ENCODE measurements at places on chromosomes 11 and 22.

- H3K27ac ChIP-seq = no peak overlapping the region
- H3K36me3 ChIP-seq = no peaks in the 10 kb centered on the region
- peaks cover 14% of the 10 kb centered on the region for H3K27me3 ChIP-seq
- H3K4me3 ChIP-seq = no peak overlapping the region
- DNase-seq = no peak
- H3K4me1 ChIP-seq = peaks cover 1% of the 10 kb centered on the region
These were observed 10.5 kb upstream of the OR2AT4 start for GRCh38 chr11:75107187-75107586.

DNA sequence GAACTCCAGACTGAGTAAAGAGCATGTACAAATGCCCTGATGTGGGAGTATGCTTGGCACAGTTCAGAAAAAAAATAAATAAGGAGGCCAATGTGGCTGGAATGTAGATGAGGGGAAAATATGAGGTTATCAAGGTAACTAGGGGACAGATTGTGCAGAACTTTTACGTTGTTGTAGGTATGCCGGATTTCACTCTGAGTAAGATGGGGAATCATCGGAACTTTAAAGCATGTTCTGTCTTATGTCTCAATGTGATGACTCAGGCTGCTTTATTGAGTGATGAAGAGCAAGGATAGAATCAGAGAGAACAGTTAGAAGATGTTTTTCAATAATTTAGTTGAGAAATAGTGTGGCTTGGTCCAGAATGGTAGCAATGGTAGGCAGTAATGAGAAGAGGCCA, 130.4 kb downstream of the C11orf87 start:
- no peak for DNase-seq
- H3K4me3 ChIP-seq = no peak overlapping the region
- no peaks in the 10 kb centered on the region for H3K27me3 ChIP-seq
- H3K36me3 ChIP-seq = no peaks in the 10 kb centered on the region
- no peak overlapping the region for H3K27ac ChIP-seq

GRCh38 chr22:26953012-26953883, 295.9 kb downstream of the MIAT start:
- peaks cover 40% of the 10 kb centered on the region for H3K27me3 ChIP-seq
- no peak overlapping the region for H3K4me3 ChIP-seq
- no peak for DNase-seq
- no peak overlapping the region for H3K27ac ChIP-seq
- H3K4me1 ChIP-seq = no peaks in the 10 kb centered on the region

DNA sequence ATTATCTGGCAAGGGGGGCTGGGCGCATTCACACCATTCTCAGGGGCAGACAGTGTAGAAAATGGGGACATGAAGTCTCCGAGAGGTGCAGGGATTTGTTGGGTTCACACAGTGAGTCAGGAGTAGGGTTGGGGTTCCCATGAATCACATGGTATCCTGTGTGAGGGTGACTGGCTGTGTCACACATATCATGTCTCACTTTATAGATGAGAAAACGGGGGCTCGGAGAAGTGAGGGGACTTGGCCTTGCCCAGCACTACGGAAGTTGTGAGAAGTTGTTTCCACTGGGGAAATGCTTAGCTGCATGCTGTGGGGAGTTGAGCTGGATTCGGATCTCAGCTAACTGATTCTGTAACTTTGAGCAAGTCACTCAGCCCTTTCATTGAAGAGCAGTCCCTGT, 4.2 kb downstream of the GAL3ST3 start:
- peaks cover 10% of the 10 kb centered on the region for H3K4me1 ChIP-seq
- H3K27ac ChIP-seq = no peak overlapping the region
- no peaks in the 10 kb centered on the region for H3K36me3 ChIP-seq

DNA sequence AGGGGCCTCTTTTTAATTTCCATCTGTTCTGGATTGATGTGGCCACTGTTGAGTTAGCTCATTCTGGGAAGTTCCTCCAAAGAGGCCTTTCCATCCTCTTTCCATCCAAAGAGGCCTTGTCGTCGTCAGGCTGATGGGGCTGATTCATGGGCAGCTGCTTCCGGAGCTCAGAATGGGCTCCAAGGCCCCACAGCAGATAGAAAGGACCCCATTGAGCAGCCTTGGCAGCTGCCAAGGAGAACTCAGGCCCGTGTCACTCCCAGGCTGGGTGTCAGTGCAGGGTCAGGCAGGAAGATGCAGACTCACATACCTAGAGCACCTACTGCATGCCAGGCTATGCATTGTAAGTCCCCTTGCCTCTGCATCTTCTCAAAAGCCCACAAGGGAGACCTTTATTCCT, 524.1 kb downstream of the MIAT start:
- H3K4me1 ChIP-seq = no peaks in the 10 kb centered on the region
- DNase-seq = no peak
- H3K27me3 ChIP-seq = no peaks in the 10 kb centered on the region
- H3K4me3 ChIP-seq = no peak overlapping the region
- no peaks in the 10 kb centered on the region for H3K36me3 ChIP-seq

DNA sequence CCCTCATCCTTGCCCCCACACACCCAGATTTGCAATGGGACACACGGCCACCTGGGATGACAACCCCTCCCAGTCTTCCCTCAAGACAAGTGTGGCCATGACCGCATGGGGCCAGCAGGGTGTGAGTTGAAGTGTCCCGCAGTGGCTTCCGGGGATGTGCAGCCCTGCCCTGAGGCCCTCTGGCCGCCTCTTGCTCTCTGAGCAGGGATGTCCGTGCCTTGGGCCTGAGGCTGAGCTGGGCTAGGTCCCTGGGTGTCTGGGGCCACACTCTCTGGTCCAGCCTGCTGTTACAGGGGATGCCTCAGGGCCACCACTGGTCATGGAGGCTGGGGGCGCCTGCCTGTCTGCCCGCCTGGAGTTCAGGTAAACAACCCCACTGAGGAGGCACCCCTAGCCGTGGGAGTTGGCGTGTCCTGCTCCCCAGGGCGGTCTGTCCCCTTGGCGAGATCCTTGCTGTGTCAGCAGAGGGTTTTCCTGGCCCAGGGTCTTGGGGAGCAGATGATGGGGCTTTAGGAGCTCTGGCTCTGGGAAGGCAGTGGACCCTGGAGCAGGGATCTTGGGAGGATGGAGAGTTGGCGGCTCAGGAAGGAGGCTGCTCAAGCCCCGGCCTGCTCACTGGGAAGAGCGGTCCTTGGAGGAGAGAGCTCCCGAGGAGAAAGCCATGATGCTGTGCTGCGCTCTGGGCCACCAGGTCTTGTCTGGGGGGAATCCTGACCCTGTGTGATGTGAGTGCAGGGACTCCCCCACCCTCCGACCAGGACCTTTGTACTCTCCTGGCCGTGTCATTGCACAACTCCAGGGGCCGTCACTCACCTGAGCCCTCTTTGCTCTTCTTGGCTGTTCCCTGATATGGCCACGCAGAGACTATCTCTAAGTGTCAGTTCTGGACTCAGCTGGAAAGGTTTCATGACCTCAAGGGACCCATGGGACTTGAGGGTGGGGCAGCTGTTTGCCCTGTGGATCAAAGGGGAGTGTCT, 67.9 kb downstream of the KCNQ1 start:
- H3K4me3 ChIP-seq = no peak overlapping the region
- peaks cover 12% of the 10 kb centered on the region for H3K4me1 ChIP-seq
- DNase-seq = peak; percentile 24
- no peak overlapping the region for H3K27ac ChIP-seq
- H3K27me3 ChIP-seq = no peaks in the 10 kb centered on the region
- H3K36me3 ChIP-seq = no peaks in the 10 kb centered on the region

GRCh38 chr11:13352711-13353110, 75.1 kb downstream of the BMAL1 start:
- H3K27ac ChIP-seq = no peak overlapping the region
- no peak overlapping the region for H3K4me3 ChIP-seq
- H3K27me3 ChIP-seq = no peaks in the 10 kb centered on the region
